Left ventricle myocardium inferior (tissue), 1 donor: ENCODE measurements at places on chromosomes 1 and 21. TPM values are rescaled to one million over a fixed set of nuclear protein-coding genes. Genes with fewer than 3 reads are reported as not detected.

The GUCA2B gene
- not detected for total RNA-seq

The C1orf185 gene
- not detected for total RNA-seq

The LCE1E gene
- not detected for total RNA-seq

The TGFB2 gene
- 4.4 TPM for total RNA-seq

The CELA3B gene
- total RNA-seq, result not detected

The HNRNPCL4 gene
- total RNA-seq, result not detected

The MARK1 gene
- 14.9 TPM for total RNA-seq
